Activated CD8-positive, alpha-beta memory T cell treated with anti-CD3 and anti-CD28 coated beads for 4 hours (primary cell): ENCODE measurements at places on chromosomes 3 and 15.

GRCh38 chr15:91070872-91071271 lies 29.2 kb upstream of the SV2B start:
- DNase-seq, result no peak

GRCh38 chr3:169147238-169148008 lies 516.1 kb downstream of the MECOM start:
- DNase-seq, result no peak

DNA sequence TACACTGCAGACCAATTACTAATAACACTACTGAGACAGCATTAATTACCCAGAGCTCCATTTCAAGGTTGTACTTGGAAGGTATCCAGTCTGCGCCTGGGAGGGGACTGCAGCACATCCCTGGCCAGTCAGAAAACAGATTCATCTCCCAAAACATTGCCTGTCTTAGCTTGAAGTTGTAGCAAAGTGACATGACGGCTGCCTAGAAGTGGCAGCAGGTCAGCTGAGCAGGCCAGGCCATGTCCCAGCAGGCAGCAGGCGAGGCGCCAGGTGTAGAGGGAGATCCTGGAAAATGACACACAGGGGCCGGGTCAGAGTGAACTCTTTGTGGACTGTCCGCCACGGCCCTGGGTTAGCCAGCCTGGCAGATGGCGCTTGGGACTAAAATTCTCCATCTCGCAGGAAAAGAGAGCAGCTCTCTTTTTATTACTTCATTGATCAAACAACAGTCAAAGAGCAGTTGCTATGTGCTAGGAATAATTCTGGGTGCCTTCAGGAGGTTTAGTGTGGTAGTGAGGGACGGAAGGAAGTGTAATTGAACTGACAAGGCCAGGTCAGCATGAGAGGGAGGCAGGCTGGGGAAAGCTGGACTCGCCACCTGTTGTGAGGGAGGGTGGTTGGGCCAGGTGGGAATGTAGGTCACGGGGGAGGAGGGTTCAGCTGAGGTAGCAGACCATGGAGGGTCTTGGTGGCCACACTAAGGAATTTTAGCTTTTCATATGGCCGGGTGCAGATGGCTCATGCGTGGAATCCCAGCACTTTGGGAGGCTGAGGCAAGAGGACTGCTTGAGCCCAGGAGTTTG lies 1.3 kb upstream of the MAP6D1 start:
- no peak for DNase-seq

DNA sequence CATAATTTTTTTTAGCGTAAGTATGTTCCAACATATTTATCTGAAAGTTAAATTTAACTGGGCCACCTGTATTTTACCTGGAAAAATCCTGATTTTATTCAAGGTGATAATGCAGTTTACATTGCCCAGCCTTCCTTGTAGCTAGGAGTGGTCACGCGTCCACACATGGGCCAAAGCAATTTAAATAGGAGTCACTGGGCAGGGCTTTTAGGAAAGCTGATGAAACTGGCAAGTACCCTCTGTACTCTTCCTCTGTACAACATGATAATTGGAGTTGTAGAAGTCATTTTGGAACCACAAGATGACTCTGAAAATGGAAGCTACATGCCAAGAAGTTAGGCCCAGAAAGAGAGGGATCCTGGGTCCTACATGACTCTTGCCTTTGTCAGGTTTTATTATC lies 9.5 kb downstream of the BTD start:
- DNase-seq, result no peak

DNA sequence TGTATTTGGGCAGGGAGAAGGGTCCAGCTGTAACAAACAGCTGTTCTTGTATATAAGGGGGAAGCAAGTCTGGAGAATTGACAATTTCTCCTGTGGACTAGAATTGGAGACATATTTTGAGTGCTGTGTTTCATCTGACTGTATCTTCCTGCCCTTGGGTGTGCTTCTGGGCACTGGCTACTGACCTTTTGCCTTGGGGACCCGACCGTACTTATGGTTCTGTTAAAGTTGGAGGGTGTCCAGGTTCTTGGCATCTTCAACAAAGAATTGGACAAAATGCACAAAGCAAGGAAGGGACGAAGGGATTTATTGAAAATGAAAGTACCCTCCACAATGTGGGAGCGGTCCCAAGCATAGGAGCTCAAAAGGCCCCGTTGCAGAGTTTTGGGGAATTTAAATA lies 31.0 kb downstream of the MAP2K1 start:
- DNase-seq, result no peak

GRCh38 chr15:58543664-58544335 lies 112.0 kb downstream of the LIPC start:
- no peak for DNase-seq

DNA sequence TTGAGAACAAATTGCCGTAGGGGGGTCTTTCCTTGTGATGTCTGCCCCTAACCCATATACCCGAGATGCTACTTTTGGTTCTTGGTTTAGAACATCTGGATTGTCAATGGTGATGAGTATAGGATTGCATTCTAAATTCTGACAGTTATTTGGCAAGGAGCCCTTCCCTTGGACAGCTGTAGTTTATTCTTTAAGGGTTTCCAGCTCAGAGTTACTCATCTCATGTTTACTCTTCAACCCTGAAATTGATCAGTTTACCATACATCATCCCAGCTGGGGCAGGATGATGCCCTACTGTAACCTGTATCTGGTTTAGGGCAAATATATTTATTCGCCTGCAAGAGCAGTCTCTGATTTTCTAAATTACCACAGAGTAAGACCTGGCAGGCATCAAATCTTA lies 85.7 kb upstream of the XCR1 start:
- DNase-seq, result no peak

- no peak for DNase-seq
Measured at GRCh38 chr3:184559336-184559735, 2.2 kb upstream of the EPHB3 start.

- no peak for DNase-seq
Measured at GRCh38 chr3:195853996-195854395, 42.3 kb upstream of the MUC4 start.

DNA sequence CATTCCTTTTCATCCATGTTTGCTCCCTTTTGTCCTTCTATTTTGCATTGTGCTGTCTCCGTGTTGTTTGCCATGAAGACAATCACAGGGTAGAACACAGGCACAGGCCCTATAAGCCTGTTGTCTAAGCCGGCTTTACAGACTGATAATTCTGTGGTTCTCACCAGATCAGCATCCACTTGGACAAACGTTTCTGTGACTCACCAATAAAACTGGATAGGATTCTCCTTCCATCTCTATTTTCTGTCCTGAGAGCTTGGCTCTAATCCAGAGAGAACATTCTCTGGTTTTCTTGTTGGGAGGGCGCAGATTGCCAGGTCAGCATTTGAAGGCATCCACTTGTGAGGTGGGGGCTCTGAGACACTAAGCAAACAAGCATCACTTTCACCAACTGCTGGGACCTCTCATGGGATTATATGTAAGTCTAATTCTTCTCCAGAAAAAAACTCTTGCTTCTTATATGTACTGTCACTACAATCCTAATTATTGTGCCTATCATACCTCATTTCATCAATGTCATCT lies 101.6 kb downstream of the ERC2 start:
- DNase-seq, result no peak

GRCh38 chr15:46815765-46816164 lies 901.5 kb upstream of the SEMA6D start:
- no peak for DNase-seq

DNA sequence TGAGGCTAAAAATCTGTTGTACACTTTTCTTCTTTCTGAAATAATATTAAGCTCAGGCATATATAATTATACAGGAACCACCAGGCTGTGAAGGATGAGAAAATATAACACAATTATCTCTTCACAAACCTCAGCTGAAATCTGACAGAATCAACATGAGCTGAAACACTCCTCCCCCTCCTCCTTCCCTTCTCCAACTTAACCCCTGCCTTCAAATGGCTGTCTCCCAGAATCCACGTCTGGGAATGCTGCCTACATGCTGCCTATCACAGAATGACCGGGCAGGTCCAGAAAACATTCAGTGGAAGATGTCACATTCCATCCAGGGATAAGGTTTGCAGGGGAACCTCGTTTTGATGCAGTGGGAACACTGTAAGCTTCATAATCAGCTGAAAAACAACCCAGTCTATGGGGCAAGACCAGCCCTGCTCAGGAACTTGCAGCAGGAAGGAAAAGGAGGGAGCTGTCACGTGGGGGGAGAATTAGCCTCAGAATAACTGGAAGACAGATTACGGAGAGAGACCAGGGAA lies 44.0 kb upstream of the SEMA6D start:
- DNase-seq, result no peak

DNA sequence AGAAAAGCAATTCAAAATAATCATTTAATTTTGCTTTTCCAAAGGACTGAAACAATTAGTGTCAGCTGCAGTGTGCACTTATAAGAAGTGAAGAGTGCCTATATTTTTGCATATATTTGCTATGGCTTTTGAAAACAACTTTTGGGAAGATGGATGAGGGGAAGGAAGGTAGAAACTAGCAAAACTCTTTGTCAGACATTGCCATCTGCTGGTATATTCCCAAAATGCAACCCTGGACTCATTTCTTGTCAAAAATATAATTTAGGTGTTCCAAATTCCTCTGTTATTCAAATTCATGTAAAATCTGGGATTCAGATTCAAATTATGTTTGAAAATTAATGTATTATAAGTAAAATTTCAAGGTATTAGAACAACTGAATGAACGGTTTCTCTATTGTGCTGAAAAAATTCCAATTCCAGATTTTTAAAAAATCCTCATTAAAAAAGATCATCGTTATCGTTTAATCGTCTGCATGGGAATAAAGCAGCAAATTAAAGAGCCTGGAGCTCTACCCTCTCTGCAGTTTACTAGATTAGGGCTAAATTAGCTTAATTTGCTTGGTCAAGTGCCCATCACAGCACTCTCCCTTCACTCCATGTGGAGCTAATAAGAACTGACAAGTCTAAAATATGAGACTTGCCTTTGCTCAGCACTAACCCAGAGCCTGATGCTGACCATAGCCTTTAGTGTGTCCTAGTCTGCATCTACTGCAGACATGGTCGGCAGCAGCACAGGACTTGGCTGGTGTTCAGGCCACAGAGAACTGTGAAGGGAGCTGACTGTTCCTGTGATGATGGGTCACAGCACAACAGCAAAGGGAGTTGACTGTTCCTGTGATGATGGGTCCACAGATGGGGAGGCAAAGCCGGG lies 67.9 kb upstream of the MITF start:
- no peak for DNase-seq
